Frontal cortex (tissue), 4 donors: ENCODE measurements at places on chromosomes 6 and 20. TPM values are rescaled to one million over a fixed set of nuclear protein-coding genes. Genes with fewer than 3 reads are reported as not detected.
A peak's percentile ranks its signal among the peaks of the same experiment; 100 is the strongest.

- no peak for DNase-seq
Observed at GRCh38 chr6:32129297-32130088, 595 bp downstream of the FKBPL start.

DNA sequence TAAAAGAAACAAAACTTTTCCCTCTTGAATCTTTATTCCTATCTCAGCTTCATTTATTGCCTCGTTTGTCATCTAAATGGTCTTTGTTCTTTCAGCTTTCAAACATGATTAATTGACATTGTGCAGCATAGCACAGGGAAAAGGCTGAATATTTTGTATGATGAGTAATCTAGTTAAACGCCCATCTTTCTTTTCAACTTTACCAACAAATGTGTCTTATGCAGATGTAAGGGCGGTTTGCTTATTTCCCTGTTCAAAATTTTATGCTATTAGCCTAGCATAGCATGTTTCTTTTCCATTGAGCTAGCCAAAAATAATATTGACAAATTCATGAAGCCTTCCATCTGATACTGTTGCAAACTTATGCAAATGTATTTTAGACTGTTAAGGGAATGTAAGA lies 176.4 kb upstream of the AKAP12 start:
- no peak for DNase-seq

DNA sequence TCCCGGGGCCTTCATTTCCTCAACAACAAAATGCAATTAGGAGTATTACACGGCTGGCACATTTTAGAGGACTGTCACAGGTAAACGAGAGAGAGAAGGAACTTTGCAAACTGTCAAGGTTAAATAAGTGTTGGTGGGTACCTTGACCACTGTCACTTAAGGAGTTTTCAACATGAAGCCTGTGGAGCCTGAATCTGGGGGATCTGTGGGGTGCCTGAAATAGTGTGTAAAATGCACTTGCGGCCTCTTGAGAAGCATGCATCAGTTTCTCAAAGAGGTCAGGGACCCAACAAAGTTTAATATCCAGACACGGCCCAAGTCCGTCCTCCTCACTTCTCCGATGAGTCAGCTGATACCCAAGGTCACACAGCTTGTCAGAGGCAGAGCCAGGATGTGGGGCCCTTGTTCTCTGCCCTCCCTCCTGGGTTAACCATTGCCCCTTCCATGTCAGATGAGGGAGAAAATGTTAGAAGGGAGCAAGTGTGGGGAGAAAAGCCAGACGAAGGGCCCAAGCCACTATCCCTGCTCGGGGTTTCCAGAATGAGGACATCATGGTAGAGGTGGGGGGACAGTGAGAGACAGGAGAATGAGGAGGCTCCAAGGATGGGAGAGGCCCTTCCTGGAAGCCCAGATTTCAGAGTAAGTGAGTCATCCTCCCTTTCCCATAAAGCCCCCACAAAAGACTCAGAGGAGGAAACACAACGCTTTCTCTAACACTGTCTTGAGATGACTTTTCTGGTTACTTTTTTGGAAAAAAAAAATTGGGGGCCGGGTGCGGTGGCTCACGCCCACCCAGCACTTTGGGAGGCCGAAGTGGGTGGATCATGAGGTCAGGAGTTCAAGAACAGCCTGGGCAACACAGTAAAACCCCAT lies 42.2 kb downstream of the C6orf132 start:
- no peak for DNase-seq

DNA sequence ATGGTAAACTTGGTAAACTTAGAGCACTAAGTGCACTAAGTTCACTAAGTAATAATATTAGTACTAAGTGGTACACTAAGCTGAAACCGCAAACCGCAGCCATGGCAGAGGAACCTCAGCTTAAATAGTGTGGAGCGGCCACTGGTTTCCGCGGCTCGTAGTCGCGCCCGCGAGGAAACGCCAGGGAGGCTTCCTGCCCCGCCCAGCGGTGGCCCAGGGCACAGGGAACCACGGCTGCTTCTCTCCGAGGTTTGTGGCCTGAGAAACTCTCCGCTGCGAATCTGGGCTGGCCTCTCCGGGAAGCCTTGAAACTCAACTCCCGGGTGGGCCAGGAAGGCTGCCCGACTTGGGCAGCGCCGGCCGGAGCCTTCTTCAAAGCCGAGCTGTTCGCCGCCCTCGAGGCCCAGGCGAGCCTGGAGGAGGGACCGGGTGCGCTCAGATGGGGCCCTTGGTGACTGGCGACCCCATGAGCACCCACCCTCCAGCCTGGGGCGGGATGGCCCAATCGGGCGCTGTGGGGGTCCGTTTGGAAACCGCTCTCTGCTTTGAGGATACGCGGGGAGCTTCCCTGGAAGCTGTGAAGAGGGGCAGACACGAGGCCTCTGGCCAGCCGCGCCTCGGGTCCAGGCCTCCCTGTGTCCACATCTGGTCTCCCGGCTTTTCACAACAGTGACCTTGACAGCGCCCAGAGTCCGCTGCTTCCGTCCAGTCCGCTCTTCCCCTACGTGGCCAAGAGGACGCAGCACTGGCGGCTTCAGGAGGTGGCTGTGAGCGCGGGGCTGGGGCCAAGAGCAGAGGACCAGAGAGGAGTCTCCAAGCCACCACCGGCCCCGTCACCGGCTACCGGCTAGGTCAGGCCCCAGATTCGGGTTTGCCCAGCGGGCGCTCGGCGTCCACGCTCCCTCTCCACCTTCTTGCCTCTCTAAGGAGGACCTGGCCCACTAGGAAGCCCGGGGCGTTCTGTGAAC lies 25.4 kb upstream of the HLA-E start:
- DNase-seq, result no peak

- DNase-seq, result no peak
Observed at GRCh38 chr6:44629636-44630035, 242.1 kb downstream of the CDC5L start.

DNA sequence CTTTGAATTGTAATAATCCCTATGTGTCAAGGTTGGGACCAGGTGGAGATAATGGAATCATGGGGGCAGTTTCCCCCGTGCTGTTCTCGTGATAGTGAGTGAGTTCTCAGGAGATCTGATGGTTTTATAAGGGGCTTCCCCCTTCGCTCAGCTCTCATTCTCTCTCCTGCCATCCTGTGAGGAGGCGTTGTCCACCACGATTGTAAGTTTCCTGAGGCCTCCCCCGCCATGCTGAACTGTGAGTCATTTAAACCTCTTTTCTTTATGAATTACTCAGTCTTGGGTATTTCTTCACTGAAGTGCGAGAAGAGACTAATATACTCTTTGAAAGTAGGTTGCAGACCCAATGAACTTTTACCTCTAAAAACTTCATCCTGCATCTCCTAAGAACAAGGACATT lies 39.2 kb upstream of the KCNG1 start:
- no peak for DNase-seq

GRCh38 chr6:168038576-168039140 lies 40.4 kb downstream of the FRMD1 start:
- no peak for DNase-seq

DNA sequence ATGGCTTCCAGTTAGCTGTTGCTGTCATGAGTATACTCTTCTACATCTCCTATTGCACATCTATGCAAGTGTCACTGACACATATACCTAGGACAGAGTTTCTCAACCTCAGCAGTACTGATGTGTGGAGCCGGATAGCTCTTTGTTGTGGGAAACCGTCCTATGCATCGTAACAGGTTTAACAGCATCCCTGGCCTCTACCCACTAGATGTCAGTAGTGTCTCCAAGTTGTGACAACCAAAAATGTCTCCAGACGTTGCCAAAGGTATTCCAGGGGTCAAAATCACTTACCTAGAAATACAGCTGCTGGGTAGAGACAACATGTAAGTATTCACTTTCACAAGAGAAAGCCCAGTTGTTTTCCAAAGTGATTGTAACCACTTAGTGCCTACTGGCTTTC lies 637.6 kb downstream of the RNF144B start:
- no peak for DNase-seq

DNA sequence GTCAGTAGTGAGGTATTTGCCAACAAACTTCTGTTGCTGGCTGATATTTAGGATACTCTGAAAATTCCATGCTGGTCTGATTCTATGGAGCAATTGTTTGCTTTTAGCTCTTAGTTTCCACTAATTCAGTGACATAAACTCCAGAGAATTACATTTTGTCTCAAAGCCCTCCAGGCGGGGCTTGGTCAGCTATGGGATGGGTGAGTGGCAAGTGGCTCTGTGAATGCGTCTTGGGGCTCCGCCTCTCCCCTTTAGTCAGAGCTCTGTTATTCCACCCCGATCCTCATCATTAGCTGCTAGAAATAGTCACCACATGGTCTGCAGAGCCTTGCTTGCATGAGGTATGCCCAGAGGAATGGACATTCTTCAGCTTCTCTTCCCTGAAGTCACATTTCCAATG lies 540.6 kb downstream of the QKI start:
- no peak for DNase-seq

- no peak for DNase-seq
Observed at GRCh38 chr20:40159276-40159675, 529.8 kb downstream of the MAFB start.

DNA sequence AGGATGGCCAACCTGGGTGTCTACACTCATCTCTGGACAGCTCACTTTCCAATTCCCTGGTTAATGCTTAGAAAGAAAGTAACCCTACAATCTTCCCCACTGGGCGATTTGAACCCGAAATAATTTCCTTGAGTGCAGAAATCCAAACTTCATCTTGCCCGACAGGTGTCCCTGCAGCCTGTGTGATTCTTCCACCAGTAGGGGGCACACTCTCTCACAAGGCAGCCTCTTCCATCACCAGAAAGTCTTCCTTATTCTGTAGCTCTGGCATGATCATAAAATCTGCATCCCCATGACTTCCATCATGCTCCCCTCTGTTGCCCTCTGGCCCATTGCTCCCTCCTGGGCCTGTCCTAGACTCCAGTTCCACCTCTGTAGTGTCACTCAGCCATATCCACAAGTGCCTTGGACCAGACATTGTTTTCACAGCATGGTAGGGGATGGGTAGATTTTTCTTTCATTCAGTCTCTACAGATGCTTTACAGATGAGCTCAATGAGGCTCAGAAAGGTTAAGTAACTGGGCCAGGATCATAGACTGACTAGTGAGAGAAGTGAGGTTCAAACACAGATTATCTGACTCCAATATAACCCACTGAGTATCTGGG lies 170.4 kb upstream of the SPTLC3 start:
- no peak for DNase-seq

GRCh38 chr6:31070711-31071197 lies 41.6 kb downstream of the C6orf15 start:
- DNase-seq, result peak; percentile 49

DNA sequence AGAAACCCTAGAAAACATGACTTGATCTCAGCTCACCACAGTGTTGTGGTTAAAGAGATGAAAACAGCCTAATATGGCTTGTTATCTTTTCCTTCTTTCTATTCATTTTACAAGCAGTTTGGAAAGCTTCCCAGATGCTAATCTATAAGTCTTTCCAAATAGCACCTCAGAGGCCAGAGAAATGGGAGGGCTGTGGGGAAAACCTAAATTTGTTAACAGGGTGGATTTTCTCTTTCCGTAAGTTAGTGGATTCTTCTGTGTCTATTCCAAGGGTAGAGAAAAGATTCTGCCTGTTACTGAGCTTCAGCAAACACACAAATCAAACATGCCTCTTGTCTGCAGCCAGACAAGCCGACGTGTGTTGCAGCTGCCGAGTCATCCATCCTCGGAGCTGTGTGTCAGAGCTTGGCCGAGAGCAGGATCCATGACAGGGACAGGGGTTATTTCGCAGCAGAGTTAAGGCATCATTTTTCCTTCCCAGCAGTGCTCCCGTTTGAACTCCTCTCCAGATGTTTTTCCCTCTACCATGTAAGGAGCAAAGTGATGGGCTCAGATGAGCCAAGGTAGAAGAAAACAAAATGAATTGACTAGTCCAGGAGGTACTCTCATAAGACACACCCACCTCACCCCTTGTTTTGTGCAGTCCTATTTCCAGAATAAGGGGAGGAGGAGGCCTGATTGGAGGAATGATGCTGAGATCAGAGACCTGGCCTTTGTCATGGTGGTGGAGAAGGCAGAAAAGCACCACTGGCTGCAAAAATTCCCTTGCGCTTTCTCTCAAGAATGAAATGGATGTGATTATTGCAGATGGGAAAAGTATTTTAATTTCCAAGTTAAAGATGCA lies 560.0 kb downstream of the C6orf118 start:
- no peak for DNase-seq

- DNase-seq, result no peak
Observed at GRCh38 chr20:19738951-19739350, 19.1 kb upstream of the RIN2 start.

GRCh38 chr6:108556866-108557493 lies 3.7 kb upstream of the FOXO3 start:
- DNase-seq, result no peak

GRCh38 chr6:157539900-157540752 lies 159.1 kb downstream of the ZDHHC14 start:
- no peak for DNase-seq

GRCh38 chr20:9626357-9626756 lies 112.0 kb downstream of the LAMP5 start:
- no peak for DNase-seq

DNA sequence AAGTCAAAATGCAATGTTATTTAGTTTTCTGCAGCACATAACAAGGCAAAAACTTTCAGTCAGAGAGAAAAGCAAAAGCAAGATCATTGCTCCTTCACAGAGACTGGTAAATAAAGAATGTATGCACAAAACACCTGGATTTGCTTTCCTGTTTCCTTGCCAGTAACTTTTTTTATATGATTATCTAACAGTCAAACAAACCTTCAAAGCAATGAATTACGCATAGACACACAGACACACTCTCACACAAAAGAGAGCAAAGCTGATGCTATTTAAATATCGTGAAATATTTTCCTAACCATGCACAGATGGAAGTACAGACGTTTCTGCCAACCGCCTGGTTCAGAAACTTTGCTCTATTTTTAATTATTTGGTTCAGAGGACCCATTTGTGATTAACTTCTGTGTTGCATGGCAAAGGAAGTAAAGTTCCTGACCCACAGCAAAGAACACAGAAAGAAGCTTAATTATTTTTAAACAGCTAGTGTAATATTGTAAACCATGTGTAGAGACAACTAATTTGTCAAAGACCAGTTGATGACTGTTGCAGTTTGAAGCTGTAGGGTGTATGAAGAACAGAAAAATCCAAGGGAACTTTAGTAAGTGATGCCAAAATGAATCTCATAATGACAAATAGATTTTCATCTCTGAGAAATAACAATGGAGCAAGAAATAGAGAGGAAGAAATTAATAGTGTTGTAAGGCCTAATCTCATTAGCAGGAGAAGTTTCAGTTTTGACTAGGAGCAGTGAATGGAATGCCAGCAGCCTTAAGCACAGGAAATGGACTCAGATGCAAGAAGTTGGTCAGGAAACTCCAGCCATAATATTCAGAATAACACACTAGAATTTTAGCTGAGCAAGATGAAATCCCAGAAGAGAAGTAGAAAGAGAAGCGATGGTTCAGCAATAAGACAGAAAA lies 24.1 kb downstream of the ATXN1 start:
- no peak for DNase-seq

GRCh38 chr20:52964131-52964530 lies 8.0 kb upstream of the TSHZ2 start:
- no peak for DNase-seq

The C6orf58 gene
- 1.6 TPM for total RNA-seq

The MLN gene
- not detected for total RNA-seq

The TBPL1 gene
- 29.3 TPM for total RNA-seq

The SOBP gene
- 42.4 TPM for total RNA-seq

The PRR18 gene
- total RNA-seq, result under 0.01 TPM

The CLDN20 gene
- not detected for total RNA-seq
